Inflammatory macrophage treated with lipopolysaccharide for 1 hour (primary cell): ENCODE measurements at places on chromosomes 1 and 21.

GRCh38 chr1:204548265-204548664 is 32.1 kb downstream of the MDM4 start:
- no peak for DNase-seq

- DNase-seq, result no peak
These were observed 66.8 kb downstream of the LUZP1 start for GRCh38 chr1:23101887-23102286.

DNA sequence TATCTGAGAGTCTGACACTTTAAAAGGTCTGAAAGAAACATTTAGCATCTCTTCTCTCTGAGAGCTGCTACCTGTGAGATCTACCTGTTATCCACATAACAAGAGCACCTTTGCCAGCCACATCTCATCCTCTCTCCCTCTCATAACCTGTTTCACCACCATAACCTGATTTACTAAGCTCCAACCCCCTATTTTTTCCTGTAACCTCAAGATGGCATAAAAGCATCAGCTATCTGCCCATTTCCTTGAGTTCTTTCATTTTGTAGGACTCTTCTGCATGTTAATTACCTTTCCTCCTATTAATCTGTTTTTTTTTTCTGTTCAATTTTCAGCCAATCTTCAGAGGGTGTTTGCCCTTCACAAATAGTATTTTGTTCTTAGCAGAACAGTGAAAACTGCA is 136.5 kb upstream of the KCNK1 start:
- DNase-seq, result no peak

DNA sequence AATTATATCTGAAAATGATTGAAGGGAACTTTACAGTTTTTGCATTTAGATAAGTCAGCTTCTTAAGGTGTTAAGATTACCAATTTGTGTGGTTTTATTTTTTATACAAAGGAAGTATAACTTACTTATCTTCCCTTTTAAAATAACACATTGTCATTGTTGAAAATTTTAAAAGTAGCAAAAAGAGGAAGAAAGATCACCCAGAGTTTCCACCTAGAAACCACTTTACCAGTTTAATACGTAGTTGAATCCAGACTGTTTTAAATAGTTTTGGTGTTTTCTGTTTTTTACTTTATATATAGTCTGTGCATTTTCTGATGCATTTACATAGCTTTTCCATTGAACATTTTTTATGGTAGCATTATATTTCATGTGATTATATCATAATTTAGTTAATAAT is 6.1 kb downstream of the CCDC18 start:
- DNase-seq, result peak; percentile 39

DNA sequence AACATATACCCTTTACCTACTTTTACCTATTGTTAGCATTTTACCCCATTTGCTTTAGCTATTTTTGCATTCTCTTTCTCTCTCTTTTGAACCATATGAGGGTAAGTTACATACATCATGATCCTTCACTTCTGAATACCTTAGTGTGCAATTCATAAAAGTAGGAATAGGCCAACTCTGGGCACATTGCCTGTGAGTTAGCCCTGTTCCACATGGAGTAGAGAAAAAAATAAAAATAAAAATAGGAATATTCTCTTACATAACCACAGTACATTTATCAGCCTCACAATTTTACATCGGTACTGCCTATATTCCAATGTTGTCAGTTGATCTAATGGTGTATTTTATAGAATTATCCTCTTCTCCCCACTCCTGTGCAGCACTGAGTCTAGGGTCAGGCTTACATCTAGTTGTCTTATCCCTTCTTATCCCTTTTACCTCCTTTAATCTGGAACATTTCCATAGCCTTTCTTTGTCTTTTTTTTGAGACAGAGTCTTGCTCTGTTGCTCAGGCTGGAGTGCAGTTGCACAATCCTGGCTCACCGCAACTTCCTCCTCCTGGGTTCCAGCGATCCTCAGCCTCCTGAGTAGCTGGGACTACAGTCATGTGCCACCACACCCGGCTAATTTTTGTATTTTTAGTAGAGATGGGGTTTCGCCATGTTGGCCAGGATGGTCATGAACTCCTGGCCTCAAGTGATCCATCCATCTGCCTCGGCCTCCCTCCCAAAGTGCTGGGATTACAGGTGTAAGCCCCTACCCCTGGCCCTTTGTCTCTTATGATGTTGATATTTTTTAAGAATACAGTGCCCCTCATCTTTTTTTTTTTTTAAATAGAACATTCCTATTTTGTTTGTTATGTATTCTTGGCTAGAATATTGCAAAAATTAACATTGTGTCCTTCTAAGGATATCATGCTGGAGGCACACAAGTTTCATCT is 11.1 kb upstream of the SLC30A1 start:
- DNase-seq, result peak; percentile 84

GRCh38 chr1:154097873-154098272 is 57.0 kb downstream of the NUP210L start:
- no peak for DNase-seq

DNA sequence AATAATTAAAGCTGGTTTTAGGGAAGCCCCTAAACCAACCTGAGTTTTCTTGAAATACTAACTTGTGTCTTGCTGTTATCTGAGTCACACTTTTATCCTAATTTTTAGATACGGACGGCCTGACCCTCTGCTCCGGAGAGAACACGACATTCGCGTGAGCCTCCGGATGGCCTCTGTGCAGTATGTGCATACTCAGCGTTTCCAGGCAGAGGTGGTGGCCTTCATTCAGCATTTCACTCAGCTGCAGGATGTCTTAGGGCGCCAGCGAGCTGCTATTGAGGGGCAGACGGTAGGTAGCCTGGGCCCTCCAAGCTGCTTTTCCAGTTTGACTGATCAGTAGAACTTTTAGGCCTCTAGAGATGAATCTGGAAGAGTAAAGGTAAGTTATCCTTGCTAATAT is 63.6 kb downstream of the VPS13D start:
- DNase-seq, result no peak

DNA sequence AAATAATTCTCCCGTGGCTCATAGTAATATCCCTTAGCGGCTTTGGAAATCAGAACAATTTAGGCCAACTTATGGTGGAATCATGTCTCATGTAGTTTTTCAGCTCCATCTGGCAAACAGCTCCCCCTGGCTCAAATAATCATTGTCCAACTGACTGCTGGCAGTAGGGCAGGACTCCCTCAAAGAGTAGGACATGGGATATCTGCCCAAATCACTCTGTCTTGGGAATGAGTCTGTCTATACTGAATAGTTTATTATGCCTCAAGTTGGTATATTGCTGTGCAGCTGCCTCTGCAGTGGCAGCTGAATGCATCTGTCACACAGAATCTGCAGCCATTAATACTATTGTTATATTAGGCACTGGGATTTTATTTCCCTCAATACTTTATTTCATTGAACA is 255.7 kb downstream of the COL11A1 start:
- DNase-seq, result no peak

DNA sequence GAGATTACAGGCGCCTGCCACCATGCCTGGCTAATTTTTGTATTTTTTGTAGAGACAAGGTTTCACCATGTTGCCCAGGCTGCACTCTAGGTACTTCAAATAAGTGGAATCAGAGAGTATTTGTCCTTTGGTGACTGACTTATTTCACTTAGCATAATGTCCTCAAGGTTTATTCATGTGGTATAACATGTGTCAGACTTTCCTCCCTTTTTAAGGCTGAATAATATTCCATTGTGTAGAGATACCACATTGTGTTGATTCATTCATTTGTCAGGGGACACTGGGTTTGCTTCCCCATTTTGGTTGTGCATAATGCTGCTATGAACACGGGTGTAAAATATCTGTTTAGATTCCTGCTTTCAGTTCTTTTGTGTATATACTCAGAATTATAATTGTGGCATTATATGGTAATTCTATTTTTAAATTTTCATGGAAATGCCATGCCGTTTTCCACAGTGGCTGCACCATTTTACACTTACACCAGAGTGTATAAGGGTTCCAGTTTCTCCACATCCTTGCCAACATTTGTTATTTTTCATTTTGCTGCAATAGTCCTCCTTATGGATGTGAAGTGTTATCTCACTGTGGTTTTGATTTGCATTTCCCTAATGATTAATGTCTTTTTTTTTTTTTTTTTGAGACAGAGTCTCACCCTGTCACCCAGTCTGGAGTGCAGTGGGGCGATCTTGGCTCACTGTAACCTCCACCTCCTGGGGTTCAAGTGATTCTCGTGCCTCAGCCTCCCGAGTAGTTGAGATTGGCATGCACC is 35.1 kb downstream of the IL6R start:
- peak; percentile 66 for DNase-seq

- no peak for DNase-seq
These were observed 412 bp downstream of the GPR25 start for GRCh38 chr1:200873116-200873670.

DNA sequence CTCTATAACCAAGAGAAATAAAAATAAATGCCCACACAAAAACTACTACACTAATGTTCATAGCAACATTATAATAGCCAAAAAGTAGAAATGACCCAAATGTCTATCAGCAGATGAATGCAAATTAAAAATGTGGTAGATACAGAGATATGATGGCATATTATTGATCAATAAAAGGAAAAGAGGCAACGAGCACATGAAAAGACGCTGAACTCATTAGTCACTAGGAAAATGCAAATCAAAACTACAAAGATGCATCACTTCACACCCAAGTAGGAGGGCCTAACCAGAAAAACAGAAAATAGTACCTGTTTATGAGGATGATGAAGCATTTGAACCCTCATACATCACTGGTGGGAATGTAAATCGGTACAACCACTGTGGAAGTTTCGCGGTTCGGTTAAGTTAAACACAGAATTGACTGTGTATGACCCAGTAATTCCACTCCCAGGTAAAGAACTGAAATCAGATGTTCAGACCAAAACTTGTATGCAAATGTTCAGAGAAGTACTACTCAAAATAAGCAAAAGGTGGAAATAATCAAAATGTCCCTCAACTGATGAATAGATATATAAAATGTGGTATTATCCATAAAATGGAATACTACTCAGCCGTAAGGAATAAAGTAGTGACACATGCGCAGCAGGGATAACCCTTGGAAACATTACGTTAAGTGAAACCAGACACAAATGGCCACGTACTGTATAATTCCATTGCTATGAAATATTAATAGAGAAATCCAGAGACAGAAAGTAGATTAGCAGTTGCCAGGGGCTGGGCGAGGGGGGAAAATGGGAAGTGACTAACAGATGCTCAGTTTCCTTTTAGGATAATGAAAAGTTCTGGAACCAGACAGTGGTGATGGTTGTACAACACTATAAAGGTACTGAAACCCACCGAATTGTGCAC is 3.1 kb downstream of the USP48 start:
- no peak for DNase-seq

- DNase-seq, result no peak
These were observed 169.1 kb upstream of the SYT6 start for GRCh38 chr1:114322734-114323133.

DNA sequence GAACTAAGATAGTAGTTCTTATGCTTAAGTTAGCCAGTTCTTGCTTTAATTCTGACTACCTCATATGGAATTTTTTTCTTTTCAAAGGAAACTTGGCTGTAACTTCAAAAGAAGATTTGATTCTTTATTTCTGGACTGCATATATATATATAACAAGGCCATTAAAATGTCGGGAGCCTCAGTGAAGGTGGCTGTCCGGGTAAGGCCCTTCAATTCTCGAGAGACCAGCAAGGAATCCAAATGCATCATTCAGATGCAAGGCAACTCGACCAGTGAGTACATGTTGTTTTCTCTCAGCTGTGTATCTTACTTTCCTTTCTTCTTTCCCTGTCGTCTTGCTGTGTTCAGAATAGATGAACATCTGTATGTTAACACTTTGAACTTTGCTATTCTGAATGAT is 21.8 kb downstream of the KIF1B start:
- DNase-seq, result no peak

DNA sequence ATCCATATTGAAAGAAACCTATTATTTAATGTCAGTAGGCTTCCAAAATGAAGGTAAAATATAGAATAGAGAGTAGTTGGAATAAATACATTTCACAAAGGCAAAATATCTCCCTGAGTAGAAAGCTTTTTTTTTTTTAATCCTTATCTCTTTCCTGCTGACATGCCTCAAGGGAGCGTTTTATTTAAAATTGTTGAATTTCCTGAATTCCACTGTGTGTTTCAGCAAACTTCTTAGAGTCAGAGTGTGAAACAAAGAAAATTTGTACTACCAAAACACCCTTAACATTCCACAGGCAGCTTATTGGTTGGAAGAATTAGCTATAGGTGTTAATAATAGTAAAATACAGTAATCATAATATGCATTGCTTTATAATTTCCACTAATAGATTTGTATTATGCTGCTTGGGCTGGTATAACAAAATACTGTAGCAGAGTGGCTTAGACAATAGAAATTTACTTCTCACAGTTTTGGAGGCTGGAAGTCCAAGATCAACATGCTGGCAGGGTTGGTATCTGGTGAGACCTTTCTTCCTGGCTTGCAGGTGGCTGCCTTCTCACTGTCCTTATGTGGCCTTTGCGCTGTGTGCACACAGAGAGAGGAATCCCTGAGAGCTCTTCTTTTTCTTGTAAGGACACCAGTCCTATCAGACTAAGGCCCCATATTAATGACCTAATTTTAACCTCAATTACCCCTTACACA is 468.4 kb upstream of the C1orf87 start:
- DNase-seq, result no peak

DNA sequence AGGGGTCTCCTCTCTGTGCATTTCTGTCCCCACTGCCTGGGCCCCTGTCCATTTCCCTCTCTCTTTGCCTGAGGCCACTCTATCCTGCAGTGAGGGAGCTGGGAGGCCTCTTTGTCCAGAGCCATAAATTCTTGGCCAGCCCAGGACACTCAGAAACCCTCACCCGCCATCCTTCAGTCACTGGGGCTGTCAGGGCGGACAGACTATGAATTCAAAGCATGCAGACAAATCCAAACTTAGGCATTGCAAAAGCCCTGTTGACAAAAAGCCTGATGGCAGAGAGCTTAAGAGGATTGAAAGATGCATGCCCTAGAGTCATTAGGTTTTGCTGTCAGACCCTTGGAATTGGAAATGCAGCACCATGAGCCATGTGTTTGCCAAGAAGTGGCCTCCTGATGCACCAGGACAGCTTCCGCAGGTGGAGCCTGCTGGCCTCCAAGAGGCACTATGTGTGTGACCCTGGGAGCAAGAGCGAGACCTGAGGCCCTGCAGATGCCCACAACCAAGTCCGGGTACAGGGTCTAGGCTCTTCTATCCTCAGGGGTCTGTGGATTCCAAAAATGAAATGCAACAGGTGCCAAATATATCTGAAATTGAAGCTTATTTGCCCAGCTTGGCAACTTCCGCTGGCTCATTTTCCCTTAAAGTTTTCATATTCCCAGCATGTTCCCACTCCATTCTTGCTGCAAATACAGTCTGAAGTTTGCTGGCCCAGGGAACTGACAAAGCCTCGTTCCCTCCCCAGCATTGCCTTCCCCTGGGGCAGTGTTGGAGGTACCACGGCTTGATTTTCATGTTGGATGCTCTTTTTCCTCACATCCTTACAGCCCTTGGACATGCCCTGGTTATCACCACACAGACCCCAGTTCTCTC is 177.9 kb downstream of the PGBD5 start:
- no peak for DNase-seq
